ENCODE measurements at places on chromosomes 7 and 10.

- H3K4me1 ChIP-seq, result peaks cover 2% of the 10 kb centered on the region
- H3K27me3 ChIP-seq, result peaks cover 5% of the 10 kb centered on the region
- H3K27ac ChIP-seq, result no peak overlapping the region
- no peak overlapping the region for H3K4me3 ChIP-seq
- peak; percentile 46 for DNase-seq
Measured at GRCh38 chr10:26890956-26891355, 30.2 kb upstream of the ABI1 start.

- peaks cover 12% of the 10 kb centered on the region for H3K36me3 ChIP-seq
- peaks cover 13% of the 10 kb centered on the region for H3K4me1 ChIP-seq
- H3K27ac ChIP-seq, result no peak overlapping the region
- DNase-seq, result no peak
- H3K4me3 ChIP-seq, result no peak overlapping the region
Measured at GRCh38 chr10:46223064-46223480, 63.7 kb upstream of the ANTXRL start.

DNA sequence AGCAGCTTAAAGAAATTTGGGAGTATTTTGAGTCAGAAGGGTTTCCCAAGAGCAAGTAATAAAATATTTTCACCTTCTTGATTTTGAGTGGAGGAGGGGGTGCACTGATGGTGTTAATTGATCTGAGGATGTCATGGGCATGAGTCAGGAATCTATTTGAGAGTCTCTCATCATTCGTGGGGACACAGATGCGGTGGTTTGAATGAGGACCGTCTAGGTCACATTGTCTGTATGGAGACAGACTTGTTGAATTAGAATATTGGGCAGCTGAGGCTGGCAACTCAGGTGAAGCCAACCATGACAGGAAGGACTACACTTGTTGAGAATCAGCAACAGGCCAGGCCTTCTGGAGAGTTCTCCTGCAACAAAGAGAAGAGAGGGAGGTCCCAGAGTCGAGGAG is 127.0 kb downstream of the INSYN2A start:
- no peak overlapping the region for H3K4me3 ChIP-seq
- H3K27ac ChIP-seq, result no peak overlapping the region
- H3K4me1 ChIP-seq, result no peaks in the 10 kb centered on the region
- no peaks in the 10 kb centered on the region for H3K27me3 ChIP-seq

GRCh38 chr7:23184709-23185359 is 3.0 kb downstream of the NUP42 start:
- no peaks in the 10 kb centered on the region for H3K27me3 ChIP-seq
- no peak overlapping the region for H3K4me3 ChIP-seq
- DNase-seq, result no peak
- H3K36me3 ChIP-seq, result peaks cover 15% of the 10 kb centered on the region
- H3K27ac ChIP-seq, result no peak overlapping the region
- H3K4me1 ChIP-seq, result peaks cover 33% of the 10 kb centered on the region

DNA sequence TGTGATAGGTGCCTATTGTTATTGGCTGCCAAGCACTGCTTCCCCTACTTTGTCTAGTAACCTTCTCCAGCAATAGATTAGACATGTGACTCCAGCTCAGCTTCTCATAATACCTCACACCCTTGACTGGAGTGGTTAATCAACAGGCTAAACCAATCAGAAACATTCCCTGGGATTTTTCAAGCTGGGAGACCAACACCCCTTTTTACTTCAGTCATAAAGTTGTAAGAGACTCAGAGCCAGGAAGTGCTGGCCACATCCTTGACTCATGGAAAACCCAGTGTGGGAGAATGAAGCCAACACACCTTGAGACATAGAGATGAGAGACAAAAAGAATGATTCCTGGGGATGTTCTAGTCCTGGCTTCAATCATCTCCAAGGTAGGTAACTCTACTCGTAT is 62.6 kb upstream of the HECTD2 start:
- no peaks in the 10 kb centered on the region for H3K27me3 ChIP-seq
- H3K4me1 ChIP-seq, result peaks cover 6% of the 10 kb centered on the region
- H3K36me3 ChIP-seq, result no peaks in the 10 kb centered on the region
- no peak overlapping the region for H3K4me3 ChIP-seq

GRCh38 chr10:69456880-69457693 is 5.8 kb downstream of the TSPAN15 start:
- peaks cover 1% of the 10 kb centered on the region for H3K36me3 ChIP-seq
- H3K4me1 ChIP-seq, result peaks cover 7% of the 10 kb centered on the region
- no peak overlapping the region for H3K4me3 ChIP-seq
- no peak overlapping the region for H3K27ac ChIP-seq
- no peak for DNase-seq

- H3K36me3 ChIP-seq, result peaks cover 5% of the 10 kb centered on the region
- peaks cover 4% of the 10 kb centered on the region for H3K27me3 ChIP-seq
- peaks cover 4% of the 10 kb centered on the region for H3K4me1 ChIP-seq
- DNase-seq, result no peak
- H3K4me3 ChIP-seq, result no peak overlapping the region
Measured at GRCh38 chr7:131250331-131250730, 77.3 kb upstream of the MKLN1 start.

GRCh38 chr7:16069998-16070397 is 351.3 kb downstream of the CRPPA start:
- H3K27ac ChIP-seq, result no peak overlapping the region
- no peak for DNase-seq
- H3K36me3 ChIP-seq, result no peaks in the 10 kb centered on the region
- H3K4me1 ChIP-seq, result no peaks in the 10 kb centered on the region
- H3K4me3 ChIP-seq, result no peak overlapping the region

- H3K27ac ChIP-seq, result no peak overlapping the region
- DNase-seq, result no peak
- no peaks in the 10 kb centered on the region for H3K36me3 ChIP-seq
- H3K4me3 ChIP-seq, result no peak overlapping the region
- H3K4me1 ChIP-seq, result no peaks in the 10 kb centered on the region
Measured at GRCh38 chr10:123930340-123931001, 38.9 kb upstream of the CPXM2 start.

- no peaks in the 10 kb centered on the region for H3K36me3 ChIP-seq
- DNase-seq, result no peak
Measured at GRCh38 chr10:48496831-48497779, 107.8 kb downstream of the ARHGAP22 start.

- no peak overlapping the region for H3K27ac ChIP-seq
- H3K4me3 ChIP-seq, result peak overlapping the region; percentile 39
- peak; percentile 82 for DNase-seq
- H3K4me1 ChIP-seq, result peaks cover 12% of the 10 kb centered on the region
- no peaks in the 10 kb centered on the region for H3K36me3 ChIP-seq
Measured at GRCh38 chr10:117167789-117168674, 29.3 kb upstream of the KCNK18 start.

DNA sequence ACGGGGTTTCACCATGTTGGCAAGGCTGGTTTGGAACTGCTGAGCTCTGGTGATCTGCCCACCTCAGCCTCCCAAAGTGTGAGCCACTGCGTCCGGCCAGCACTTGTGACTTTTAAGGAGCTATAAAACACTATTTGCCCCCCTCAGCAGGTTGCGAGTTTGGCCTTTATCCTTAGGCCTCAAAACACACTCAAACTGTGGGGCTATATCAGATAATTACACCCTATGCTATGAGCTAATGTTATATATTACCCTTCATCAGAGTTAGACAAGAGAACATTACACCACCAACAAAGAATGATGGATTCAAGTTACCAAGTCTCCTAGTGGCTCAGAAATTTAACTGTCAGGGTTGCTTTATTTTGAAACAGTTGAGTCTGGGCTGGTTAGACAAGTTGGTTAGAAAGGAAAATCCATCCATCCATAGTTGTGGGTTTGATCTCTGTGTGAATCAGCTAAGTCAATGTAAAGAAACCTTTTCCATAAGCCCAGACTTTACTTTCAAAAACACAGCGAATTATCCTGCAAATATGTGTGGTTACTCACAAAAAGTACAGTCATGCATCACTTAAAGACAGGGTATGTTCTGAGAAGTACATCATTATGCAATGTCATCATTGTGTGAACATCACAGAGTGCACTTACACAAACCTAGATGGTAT is 115.8 kb downstream of the SEMA3D start:
- no peak overlapping the region for H3K27ac ChIP-seq
- no peak for DNase-seq
- no peak overlapping the region for H3K4me3 ChIP-seq
- no peaks in the 10 kb centered on the region for H3K27me3 ChIP-seq
- no peaks in the 10 kb centered on the region for H3K36me3 ChIP-seq

DNA sequence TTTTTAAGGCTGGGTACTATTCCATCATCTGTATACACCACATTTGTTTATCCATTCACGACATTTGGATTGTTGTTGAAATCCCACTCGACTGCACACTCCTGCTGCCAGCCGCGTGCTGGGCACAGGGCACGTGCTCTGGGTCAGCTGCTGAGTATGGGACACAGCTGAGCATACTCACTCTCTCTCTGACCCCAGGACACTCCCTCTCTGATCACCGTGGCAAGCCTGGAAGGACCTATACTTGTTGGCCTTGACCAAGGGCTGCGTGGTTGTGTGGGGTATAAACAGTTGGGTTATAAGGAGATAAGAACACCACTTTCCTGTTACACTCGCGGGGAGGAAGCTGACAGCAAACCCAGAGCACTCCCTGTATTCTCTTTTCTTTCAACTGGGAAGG is 153.0 kb upstream of the RHEB start:
- no peaks in the 10 kb centered on the region for H3K36me3 ChIP-seq
- peaks cover 3% of the 10 kb centered on the region for H3K4me1 ChIP-seq
- H3K27me3 ChIP-seq, result peaks cover 1% of the 10 kb centered on the region
- no peak overlapping the region for H3K27ac ChIP-seq

GRCh38 chr7:142581341-142581740 is 167.9 kb upstream of the PRSS1 start:
- peaks cover 2% of the 10 kb centered on the region for H3K27me3 ChIP-seq
- DNase-seq, result peak; percentile 33
- H3K4me3 ChIP-seq, result peak overlapping the region; percentile 71
- H3K4me1 ChIP-seq, result peaks cover 34% of the 10 kb centered on the region
- H3K36me3 ChIP-seq, result peaks cover 1% of the 10 kb centered on the region

- no peak overlapping the region for H3K27ac ChIP-seq
- no peaks in the 10 kb centered on the region for H3K27me3 ChIP-seq
- DNase-seq, result no peak
- peaks cover 1% of the 10 kb centered on the region for H3K4me1 ChIP-seq
Measured at GRCh38 chr10:132716691-132717490, 69.1 kb downstream of the NKX6-2 start.

GRCh38 chr10:132477066-132477397 is 60.6 kb upstream of the INPP5A start:
- no peak for DNase-seq
- no peaks in the 10 kb centered on the region for H3K36me3 ChIP-seq
- H3K4me1 ChIP-seq, result no peaks in the 10 kb centered on the region

- H3K36me3 ChIP-seq, result no peaks in the 10 kb centered on the region
- no peak overlapping the region for H3K4me3 ChIP-seq
Measured at GRCh38 chr10:116526219-116526618, 19.5 kb upstream of the PNLIP start.

Measured in activated naive CD8-positive, alpha-beta T cell treated with anti-CD3 and anti-CD28 coated beads, Interleukin-2, amount 10 ng/mL, durations not matched to agents 7 days and 5 days (primary cell).